ENCODE measurements at places on chromosomes 11 and 22. TPM values are rescaled to one million over a fixed set of nuclear protein-coding genes. Genes with fewer than 3 reads are reported as not detected.

The PHF21B gene
- 0.51 TPM for total RNA-seq

The ACRV1 gene
- total RNA-seq: not detected

The UBQLNL gene
- total RNA-seq: 0.12 TPM

The POU2AF2 gene
- not detected for total RNA-seq

The SLN gene
- not detected for total RNA-seq

The RRP7A gene
- 77.6 TPM for total RNA-seq

The MMP7 gene
- not detected for total RNA-seq

The CBX7 gene
- total RNA-seq: 11.0 TPM

The C11orf16 gene
- not detected for total RNA-seq

The ZNF280B gene
- 2.7 TPM for total RNA-seq

The HEPHL1 gene
- total RNA-seq: not detected

The UCP3 gene
- total RNA-seq: 3.4 TPM

The PLAAT3 gene
- 2.9 TPM for total RNA-seq

The BBS1 gene
- 21.5 TPM for total RNA-seq

The LGR4 gene
- total RNA-seq: not detected

The TMEM25 gene
- 13.3 TPM for total RNA-seq

The KCNJ4 gene
- not detected for total RNA-seq

The VPREB1 gene
- total RNA-seq: not detected

The RFPL2 gene
- 0.15 TPM for total RNA-seq

The CSKMT gene
- 26.7 TPM for total RNA-seq

The KCNJ11 gene
- total RNA-seq: 0.42 TPM

The LGALS12 gene
- total RNA-seq: not detected

The B3GAT1 gene
- 1.9 TPM for total RNA-seq

The RAG2 gene
- total RNA-seq: not detected

The AQP11 gene
- total RNA-seq: 0.34 TPM

The MMP13 gene
- not detected for total RNA-seq

The PPFIA1 gene
- total RNA-seq: 43.5 TPM

The ABTB2 gene
- 8.3 TPM for total RNA-seq

The TREH gene
- total RNA-seq: not detected

The OR8D4 gene
- total RNA-seq: not detected

The VWCE gene
- total RNA-seq: 5.5 TPM

The RIBC2 gene
- 8.9 TPM for total RNA-seq

The APOBEC3H gene
- 23.2 TPM for total RNA-seq

The OR4D5 gene
- not detected for total RNA-seq

The CCDC88B gene
- 188 TPM for total RNA-seq

The RNF215 gene
- 9.3 TPM for total RNA-seq

The TMEM223 gene
- 17.6 TPM for total RNA-seq

The UBQLN3 gene
- not detected for total RNA-seq

The RFPL3 gene
- not detected for total RNA-seq

The KCNJ1 gene
- not detected for total RNA-seq

The ANGPTL5 gene
- total RNA-seq: not detected
